ENCODE measurements at places on chromosomes 6 and 20.
A peak's percentile ranks its signal among the peaks of the same experiment; 100 is the strongest.

DNA sequence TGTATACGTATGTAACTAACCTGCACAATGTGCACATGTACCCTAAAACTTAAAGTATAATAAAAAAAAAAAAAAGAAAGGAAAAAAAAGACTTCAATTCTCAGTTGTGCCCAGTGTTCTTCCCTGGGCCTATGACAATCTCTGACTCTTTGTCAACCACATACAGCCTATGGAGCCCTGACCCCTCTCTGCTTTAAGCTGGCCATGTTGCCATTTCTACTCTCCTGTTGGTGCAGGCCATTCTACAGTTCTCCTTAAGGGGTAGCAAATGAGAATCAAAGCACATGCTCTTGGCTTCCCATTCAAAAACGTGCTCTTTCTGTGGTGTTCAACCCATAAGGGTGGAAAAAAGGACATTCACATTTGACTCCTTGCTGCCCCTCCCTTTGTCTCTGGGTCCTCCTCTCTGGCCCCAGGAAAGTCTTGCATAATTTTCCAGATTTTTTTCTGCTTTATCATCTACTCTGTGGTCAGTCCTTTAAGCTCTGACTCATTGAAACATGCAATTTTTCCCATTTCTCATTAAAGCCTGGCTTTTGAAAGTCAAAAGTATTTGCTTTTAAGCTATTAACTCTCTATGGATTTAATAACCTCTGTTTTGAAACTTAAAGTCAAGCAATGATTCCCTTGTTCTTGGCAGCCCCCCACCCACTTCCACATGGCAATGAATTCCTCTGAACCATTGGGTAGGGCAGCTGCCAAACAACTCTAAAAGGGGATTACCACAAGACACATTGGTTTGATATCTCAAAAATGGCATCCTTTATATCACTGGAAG is 208.6 kb upstream of the MCHR2 start:
- peak; percentile 89 for DNase-seq

GRCh38 chr6:110810896-110811586 is 4.2 kb downstream of the CDK19 start:
- no peak for DNase-seq

DNA sequence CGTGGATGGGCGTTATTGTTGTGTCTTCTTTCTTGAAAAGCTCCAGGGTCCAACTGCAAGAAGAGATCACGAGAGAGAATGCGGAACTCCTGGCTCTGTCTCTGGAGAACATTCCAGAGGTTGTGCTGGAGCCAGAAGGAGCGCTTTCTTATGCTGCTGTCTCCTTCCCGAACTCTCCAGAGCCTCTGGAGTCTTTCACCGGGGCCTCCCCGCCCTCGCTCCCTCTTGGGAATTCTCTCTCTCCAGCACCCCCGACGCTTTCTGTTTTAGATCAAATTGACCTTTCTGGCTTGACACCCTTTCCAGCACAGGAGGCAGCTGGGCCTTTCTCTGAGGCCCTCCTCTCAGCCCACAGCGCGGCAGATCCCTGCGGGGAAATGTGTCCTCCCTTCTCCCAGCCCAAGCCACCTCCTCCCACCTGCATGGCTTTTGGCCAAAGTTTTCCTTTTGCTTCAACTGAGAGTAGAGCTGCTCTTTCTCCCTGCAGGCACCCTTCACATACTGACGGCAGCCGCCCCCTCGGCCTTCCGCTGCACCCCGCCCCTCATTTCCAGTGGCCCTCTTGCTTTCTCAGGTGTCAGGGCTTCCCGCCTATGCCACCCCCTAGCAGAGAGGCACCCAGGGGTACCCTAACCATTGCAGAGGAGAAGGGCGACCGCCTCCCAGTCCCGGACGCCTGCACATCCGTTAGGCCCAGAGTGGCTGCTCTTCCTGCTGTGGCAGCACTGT is 6.6 kb upstream of the CCR6 start:
- no peak for DNase-seq

DNA sequence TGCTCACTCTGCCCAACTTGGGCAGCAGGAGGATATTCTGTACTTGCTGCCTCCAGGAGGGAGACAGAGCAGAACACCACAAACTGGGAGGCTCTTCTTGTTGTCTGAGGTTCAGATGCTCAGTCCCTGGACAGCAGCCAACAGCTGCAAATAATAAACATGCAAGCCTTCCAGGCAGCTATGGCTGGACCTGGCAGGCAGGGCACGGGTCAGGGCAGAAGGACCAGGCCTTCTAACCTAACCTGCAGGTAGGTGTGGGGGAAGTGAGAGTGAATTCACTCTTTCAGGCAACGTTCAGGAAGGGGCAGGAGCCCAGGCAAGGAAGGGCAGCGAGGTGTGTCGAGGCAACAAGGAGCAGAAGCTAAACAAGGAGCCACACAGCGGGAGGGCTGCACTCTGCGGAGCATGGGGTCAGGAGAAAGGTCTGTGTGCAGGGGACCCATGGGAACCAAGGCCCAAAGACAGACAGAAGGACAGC is 31.5 kb downstream of the NINL start:
- DNase-seq: peak; percentile 78

Data from AG08395 (cell line).